NCI-H1694 (cell line): ENCODE measurements at places on chromosomes 6 and 20.

- DNase-seq, result no peak
These were observed 341.2 kb downstream of the CDKAL1 start for GRCh38 chr6:20875369-20875963.

GRCh38 chr6:2085657-2086056 lies 159.7 kb downstream of the GMDS start:
- DNase-seq, result no peak

DNA sequence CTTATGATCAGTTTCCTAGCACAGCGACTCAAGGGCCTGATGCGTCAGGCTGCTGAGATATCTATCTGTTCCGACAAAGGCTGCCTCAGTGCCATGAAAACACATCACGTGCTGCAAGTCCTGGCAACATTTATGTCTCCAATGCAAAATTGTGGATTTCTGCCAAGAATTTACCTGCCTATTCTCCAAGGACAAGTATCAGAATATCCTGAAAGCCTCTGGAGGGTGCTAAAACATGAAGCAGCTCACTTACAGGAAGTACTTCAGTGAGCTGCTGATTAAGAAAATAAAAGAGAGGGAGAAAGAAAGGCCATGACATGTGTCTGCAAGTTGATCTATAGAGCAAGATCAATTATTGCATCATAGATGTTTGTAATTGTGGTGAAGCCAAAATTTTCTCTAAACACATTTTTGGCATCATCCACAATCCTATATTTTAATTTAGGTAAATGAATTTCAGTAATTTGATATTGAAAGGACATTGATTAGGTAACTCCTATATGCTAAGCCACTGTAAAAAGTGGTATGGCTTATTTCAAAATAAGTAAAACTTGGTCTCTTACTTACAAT lies 25.8 kb upstream of the TPBG start:
- no peak for DNase-seq

GRCh38 chr6:15945593-15946159 lies 183.2 kb upstream of the MYLIP start:
- DNase-seq, result no peak

- no peak for DNase-seq
These were observed 707.0 kb downstream of the EPM2A start for GRCh38 chr6:145028144-145028818.

- no peak for DNase-seq
These were observed 219.8 kb upstream of the STXBP5 start for GRCh38 chr6:146984251-146984924.

DNA sequence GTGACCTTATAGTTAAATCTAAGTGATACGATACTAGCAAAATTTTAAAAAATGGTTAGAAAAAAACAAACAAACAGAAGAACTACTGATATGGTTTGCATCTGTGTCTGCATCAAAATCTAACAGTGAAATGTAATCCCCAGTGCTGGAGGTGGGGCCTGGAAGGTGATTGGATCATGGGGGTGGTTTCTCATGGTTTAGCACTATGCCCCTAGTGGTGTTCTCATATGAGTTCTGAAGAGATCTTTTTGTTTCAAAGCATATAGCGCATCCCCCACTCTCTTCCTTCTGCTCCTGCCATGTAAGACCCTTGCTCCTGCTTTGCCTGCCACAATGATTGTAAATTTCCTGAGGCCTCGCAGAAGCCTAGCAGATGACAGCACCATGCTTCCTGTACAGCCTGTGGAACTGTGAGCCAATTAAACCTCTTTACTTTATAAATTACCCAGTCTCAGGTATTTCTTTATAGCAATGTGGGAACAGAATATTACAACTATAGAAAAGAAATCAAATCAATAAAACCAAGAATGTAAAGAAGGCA lies 5.4 kb downstream of the FBXL4 start:
- DNase-seq, result no peak

- no peak for DNase-seq
These were observed 1.3 kb upstream of the NKAIN2 start for GRCh38 chr6:123802351-123802696.

DNA sequence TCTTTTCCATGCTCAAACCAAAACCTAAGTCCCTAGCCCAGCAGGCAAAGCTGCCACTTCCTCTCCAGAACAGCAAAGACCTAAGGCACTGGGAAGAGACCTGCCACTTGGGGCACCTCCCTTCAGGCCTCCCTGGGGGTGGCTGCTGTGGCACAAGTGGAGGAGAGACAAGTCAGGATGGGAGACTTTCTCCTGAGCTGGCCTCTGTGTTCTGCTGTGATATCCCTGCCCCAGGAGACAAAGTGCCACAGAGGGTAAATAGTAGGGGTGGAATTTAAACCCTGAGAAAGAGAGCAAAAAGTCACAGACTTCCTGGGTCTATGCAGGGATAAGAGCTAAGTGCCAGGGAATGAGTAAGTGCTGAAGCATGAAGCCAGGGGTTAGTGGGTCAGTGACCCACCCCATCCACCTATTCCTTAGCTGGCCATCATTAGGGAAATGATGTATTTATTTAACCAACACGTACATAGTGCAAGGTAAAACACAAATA lies 84.2 kb downstream of the MRPL14 start:
- DNase-seq, result no peak

GRCh38 chr20:2695206-2695983 lies 2.8 kb downstream of the EBF4 start:
- DNase-seq, result no peak

DNA sequence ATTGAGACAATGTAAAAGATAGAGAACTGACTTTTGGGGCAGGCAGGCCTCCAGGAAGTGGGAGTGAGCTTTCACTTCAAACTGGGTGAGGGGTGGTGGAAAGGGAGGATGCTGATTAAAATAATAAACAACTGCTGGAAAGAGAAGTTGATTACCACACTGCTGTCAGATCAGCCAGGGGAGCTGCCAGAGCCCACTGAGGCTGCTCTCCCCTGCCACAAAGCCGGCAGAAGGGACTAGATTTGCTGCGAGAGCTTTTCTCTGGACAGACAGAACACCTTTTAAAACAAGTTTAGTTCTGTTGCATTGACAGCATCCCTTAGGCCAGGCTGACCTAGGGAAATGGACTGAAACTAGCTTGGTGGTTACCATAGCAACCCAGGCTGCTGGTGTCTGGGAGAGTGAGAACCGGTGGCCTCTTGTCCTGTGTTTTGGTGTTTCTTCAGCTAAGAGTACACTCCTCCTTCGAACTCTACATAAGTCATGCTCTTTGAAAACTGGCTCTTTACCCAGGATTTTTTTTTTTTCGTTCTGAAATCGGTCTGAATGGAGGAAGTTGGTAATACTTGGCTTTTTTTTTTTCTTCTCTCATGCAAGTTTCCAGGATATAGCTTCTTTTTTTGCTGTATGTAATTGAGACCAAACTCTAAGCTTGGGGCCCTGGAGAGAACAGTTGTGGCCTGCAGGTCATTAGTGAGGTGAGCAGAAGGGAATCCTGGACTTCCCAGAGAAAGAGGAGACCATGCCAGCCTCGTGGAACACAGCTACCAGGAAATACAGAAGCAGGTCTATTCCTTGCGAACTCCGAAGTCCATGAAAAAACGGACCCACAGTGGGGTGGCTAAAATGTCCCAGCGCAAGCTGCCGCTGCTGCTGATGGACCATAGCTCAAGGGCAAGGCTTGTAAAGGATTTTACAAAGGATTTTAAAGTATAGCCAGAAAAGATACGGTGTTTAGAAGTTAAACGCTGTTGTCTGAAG lies 374.4 kb downstream of the UTRN start:
- no peak for DNase-seq

- DNase-seq, result no peak
These were observed 606.5 kb upstream of the NOX3 start for GRCh38 chr6:156062091-156062563.

DNA sequence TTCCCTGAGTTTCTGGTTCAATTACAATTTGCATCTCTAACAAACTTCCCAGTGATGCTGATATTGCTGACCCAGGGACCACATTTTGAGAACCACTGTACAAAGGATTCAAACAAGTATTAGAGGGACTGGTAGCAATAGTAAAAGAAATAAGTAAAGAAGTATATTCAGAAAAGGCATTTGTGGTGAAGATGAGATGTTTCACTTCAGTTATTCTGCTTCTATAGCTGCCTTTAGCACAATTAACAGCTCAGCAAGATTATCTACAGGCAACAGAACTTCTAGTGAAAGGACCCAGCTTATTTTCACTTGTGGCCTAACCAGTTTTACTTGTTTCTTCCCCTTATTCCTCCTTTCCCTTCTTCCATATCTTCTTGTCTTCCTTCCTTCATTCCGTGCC lies 149.4 kb downstream of the PHF3 start:
- DNase-seq, result no peak

GRCh38 chr6:56246881-56247653 lies at the start of gene COL21A1:
TSS of gene COL21A1 (minus strand) at chr6:56247580. CDS start at chr6:56182618, 64,962 bp downstream.
- no peak for DNase-seq

DNA sequence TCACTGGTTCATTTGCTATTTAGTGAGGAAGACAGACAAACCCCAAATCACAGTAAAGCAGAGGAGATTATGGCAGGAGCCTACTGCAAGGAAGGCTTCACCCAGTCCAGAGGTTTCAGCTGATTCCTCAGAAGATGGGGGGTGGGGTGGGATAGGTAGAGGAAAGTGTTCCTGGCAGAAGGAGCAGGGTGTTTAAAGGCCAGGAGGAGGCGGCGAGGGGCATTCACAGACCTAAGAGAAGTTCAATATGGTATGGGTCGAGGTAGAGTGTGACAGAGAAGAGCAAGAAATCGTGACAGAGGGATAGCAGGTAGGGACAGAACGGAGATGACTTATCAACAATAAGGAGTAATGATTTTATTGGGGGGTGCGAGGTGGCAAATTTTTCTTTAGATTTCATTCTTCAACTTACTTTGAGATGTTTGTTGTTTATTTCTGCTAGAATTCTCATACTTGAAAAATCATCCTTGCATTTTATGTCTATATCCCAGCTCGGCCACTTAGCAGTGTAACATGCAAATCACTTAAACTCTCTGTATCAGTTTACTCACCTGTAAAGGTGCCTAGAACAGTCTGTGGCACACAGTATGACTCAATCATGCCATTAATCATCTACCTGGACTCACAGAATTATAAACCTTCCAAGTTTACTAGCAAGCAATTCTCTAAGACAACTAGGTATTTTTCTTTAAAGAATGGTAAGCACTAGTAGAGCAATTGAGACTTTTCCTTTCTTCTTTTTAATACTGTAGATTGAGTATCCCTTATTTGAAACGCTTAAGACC lies 176.7 kb downstream of the REV3L start:
- no peak for DNase-seq

DNA sequence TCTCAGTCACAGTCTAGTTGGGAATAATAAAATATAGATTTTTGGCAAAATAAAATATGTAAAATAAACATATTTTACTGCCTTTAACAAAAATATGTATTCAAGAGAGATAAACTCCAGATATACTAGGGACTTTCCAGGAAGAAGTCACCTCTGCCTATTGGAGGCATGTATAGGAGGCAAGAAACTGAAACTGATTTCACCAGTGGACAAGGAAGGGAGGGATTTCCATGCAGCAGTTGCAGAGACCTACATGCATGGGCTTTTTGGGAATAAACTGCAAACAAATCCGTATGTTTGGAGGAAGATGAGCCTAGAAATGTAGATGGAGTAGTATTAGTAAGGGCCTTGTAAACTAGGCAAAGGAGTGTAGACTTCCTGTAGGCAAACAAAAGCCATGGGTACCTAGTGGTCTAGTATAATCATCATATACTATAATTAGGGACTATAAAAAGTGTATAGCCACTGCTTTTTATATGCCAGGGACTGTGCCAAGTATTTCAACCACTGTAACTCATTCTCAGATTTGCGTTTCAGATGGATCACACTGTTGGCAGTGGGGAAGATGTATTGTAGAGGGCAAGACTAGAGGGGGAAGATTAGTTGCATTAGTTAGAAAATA lies 38.9 kb downstream of the CD109 start:
- no peak for DNase-seq

DNA sequence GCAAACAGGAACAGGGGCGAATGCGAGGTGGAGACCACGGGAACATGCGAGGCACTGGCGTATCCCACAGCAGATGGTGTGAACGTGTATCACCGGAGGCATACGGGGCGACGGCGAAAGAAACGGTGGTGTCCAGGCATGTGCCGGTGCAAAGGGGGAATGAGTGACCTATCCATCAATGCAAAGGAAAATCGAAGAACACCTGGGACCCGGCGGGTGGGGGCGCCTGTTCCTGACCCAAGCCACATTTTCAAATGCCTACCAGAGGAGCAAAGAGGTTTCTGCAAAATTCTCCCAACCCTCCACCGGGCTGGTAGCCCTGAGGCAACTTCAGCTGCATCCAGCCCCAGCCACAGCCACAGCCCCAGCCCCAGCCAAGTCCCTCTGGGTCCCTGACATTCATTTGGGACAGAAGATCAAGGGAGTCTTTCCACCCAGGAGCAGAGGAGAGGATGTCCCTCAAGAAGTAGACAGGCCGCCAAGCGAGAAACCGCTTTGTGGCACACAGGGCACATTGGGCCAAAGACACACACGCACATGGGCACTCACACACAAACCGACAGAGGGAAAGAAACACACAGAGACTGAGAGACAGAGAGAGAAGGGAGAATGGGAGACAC lies 164.0 kb upstream of the ZNF337 start:
- no peak for DNase-seq

DNA sequence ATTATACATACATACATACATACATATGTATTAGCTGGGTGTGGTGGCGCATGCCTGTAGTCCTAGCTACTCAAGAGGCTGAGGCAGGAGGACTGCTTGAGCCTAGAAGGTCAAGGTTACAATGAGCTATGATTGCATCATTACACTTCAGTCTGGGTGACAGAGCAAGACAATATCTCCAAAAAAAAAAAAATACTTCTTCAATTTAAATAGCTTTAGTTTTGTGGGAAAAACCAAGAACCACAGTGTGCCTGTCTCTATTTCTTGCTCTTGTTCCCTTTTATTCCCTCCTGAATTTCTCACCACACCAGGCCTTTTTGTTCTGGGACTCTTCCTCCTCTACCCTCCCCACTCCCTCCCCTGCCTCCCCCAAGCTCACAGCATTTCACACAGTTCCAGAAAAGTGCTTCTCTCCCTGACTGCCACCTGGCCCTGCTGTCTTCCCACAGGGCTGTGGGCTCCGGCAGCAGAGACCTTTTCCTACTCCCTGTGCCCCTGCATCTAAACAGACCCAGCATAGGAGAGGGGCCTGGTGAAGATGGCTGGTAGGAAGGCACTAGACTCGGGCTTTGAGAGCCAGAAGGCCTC lies 1.3 kb downstream of the C20orf203 start:
- DNase-seq, result no peak

DNA sequence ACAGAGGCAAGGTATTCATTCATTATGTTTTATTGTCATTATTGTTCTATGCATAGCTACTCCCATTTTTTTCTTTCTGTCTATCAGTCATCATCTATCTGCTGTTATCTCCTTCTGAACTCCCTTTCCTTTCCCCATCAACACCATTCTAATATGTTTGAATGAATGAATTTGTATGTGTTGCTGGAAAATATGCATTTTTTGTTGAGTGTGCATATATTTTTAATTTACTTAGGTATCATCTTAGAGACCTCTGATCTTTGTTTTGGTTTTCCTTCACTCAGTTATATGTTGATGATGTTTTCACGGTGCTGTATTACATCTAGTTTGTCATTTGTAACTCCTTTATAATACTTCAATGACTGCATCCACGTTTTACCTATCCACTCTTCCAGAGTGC lies 12.1 kb upstream of the PRL start:
- DNase-seq, result no peak

GRCh38 chr6:26087284-26088115 lies at the start of gene HFE:
TSS of gene HFE (plus strand) at chr6:26087429. CDS start at chr6:26087441, 12 bp downstream.
- DNase-seq, result no peak
